NCI-H510A (cell line): ENCODE measurements at places on chromosomes 1 and 21.

DNA sequence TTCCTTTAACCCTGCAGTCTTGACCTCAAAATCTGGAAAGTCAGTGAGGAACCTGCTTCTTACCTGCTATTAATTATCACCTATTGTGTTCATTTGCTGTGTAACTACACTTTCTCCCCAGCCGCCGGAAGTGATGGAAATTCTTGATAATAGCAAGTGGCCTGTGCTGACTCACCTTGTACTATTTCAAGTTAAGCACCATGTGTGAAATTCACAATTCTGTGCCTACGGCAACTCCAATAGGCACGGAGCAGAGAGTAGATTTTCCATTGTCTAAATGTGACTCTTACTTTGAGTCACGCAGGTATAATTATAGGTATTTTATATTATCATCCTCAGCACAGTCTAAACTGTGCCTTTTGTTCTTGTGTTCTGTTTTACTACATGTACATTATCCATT lies 466.8 kb downstream of the KIF26B start:
- no peak for DNase-seq

- DNase-seq: no peak
These were observed 81.1 kb upstream of the GPR88 start for GRCh38 chr1:100456880-100457279.

- no peak for DNase-seq
These were observed 105.8 kb downstream of the COLGALT2 start for GRCh38 chr1:183931646-183932271.

GRCh38 chr1:87117761-87118368 lies 203.4 kb downstream of the HS2ST1 start:
- DNase-seq: no peak

DNA sequence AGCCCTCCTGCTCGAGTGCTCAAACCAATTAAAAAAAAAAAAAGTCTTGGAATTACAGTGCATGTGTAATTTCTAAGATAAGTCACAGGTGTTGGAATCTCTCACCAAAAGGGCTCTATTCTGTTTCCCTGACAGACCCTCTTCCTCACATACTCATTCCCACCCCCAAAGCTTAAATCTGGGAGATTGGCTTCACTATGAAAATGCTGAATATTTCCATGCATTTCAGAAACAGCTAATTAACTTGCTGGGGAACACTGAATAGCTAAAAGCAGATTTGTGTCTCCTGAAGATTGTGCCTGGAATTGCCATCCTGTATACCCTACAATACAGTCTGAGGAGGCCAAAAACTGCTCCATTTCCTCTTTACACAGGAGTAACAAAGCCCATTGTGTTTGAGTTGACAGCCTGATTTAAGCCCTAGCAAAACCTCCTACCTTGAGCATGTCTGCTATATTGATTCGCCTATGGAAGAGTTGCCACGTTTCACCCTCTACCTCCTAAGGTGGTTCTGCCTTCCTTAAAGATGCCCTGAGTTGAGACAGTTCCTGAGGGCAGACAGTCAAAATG lies 1.4 kb upstream of the PIK3R3 start:
- no peak for DNase-seq

DNA sequence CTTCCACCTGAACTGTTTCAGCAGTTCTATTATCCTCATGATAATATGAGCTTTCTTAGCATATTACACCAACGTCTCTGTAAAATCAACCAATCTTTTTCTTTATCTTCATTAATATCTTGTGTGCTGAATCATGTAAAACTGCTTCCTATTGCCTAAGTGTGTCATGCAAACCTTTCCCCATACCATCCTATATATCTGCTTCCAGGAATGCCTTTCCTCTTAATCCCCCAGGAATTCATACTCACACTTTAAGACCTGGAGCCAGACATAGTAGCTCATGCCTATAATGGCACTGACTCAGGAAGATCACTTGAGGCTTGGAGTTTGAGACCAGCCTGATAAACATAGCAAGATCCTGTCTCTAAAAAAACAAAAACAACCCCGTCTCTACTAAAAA lies 183.9 kb downstream of the NRIP1 start:
- no peak for DNase-seq

GRCh38 chr21:44701023-44701400 lies 4.0 kb downstream of the KRTAP10-12 start:
- DNase-seq: no peak

- no peak for DNase-seq
These were observed 21.1 kb upstream of the VTCN1 start for GRCh38 chr1:117231748-117232373.

- no peak for DNase-seq
These were observed 221.4 kb downstream of the HLX start for GRCh38 chr1:221100611-221101010.

DNA sequence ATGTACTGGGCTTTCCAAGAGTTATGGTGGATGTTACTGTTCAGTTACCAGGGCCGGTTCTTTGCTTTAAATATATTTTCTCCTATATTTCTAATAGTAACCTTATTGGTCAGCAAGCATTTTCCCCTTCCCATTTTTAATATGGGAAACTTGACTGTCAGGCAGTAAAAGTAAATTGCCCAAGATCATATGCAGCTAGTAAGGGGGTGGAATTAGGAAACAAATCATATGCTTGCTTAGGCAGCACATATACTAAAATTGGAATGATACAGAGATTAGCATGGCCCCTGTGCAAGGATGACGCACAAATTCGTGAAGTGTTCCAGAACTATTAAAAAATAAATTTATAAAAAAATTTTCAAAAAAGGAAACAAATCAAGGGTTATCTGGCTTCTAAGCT lies 73.9 kb downstream of the PATJ start:
- DNase-seq: no peak

- DNase-seq: no peak
These were observed 159.9 kb upstream of the RUNX1 start for GRCh38 chr21:35208810-35209517.

DNA sequence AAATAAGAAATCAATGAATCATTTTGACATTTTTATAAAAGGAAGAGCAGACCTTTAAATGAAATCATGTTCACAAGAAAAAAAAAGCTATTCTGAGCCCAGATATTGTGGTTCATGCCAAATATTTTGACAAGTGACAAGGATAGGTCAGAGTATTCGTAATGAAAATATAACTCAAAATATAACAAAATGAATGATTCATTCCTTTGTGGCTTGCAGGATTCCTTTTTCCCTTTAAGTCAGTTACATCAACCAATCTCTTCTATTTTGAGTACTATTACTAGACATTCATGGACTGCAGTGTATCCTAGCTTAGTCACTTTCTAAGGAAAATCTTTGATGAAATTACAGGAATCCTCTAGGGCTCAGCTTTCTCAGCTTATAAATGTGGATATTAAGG lies 188.7 kb downstream of the COL11A1 start:
- DNase-seq: no peak

DNA sequence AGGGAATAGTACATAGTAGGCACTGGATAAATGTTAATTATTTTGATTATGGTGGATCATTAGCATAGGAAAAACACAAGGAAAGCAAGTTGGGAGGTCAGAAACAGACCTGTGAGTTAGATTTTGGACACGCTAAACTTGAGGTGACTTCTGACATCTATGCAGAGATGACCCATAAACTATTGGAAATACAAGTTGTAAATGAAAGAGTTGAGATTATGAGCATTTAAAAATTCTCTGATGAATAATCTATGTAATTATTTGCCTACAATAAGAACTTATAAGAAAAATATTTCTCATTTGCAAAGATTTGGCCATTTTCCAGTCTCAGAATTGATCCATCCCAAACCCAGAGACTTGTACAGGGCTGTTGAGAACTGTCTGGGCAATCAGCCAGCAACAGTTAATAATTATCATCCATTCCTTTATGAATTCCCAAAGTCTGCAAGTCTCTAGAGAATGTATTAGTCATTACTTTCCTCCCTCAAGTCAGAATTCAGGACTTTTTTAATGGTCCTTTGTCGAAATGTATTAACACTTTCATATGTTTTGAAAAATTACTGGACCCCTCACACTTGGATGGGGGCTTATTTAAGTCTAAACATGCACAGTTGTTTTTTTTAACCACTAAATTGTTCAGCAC lies 19.4 kb upstream of the SLAMF6 start:
- DNase-seq: no peak

- no peak for DNase-seq
These were observed 63.9 kb downstream of the PIK3R3 start for GRCh38 chr1:46068525-46068924.

DNA sequence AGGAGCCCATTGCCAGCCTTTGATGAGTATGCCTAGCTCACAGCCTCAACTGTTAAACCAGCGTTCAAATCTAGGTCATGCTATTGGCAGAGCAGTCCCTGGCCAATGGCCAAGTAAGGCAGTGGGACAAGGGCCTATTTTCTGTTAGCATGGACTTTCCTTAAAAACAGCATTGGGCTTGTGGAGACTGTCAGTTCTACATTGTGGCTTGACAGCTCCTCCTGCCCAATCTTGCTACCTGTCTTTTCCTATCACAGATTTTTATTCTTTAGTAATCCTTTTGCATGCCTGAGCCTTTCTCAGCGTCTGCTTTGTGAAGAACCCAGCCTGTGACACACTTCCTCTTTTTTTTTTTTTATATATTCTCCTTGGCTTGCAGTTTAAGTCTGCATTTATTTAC lies 56.4 kb downstream of the DIP2A start:
- no peak for DNase-seq

DNA sequence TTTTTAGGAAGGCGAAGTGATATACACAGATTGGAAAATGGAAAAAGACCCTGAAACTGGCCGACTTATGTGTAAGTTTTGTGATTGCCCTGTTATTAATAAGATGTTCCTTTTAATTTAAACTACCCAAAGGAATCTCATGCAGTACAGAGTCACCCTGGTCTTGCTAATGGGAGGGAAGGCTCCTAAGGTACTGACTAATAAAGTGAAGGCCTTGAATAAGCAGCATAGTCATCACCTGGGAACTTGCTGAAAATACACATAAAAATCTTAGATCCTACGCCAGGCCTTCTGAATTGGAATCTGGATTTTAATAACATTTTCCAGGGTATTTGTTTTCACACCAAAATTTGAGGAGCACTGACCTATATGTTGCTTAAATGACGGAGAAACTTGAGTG lies 73.4 kb upstream of the MCOLN3 start:
- no peak for DNase-seq

GRCh38 chr1:156618853-156619581 lies at the start of gene HAPLN2:
Gene HAPLN2, plus strand, starts transcription at chr1:156619415. Its CDS starts 4,076 bp downstream, at chr1:156623491.
- DNase-seq: peak; percentile 29

GRCh38 chr1:119435052-119435451 lies 20.1 kb downstream of the HSD3B2 start:
- DNase-seq: no peak

DNA sequence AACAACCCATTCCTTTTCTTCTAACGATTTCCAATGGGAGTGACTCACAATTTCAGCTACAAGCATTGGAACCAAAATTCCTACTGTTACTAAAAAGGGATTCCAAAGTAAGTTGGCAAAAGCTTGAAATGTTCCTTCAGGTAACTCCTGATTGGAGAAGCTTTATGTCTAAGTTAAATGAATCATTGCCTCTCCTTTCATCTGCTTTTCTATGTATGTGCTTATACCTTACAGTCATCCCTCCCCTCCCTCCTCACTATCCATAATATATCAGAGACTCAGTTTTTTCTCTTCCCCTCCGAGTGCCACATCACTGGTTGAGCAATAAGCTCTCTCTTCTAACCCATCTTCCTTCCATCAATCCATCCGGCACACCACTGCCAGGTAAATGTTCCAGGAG lies 86.8 kb downstream of the TIAM1 start:
- DNase-seq: no peak

- no peak for DNase-seq
These were observed 40.2 kb upstream of the SGIP1 start for GRCh38 chr1:66493731-66494130.

- no peak for DNase-seq
These were observed 86.9 kb upstream of the ZBTB40 start for GRCh38 chr1:22364764-22365163.

- peak; percentile 18 for DNase-seq
These were observed 20.1 kb downstream of the PLCH2 start for GRCh38 chr1:2496087-2496622.

DNA sequence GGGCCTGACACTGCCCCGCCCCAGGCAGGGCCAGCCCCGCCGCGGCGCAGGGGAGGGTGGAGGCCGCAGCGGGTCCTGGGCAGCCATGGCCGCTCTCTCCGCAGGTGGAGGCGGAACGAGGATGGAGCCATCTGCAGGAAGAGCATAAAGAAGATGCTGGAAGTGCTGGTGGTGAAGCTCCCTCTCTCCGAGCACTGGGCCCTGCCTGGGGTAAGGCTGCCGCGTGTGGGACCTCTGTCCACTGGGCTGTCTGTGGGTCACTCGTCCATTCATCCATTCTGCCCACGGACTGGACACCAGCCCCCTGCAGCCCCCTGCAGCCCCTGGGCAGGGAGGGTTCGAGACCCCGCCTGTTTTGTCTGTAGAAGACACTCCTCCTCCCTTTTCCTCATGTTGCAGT lies 18.4 kb upstream of the LRRC3 start:
- no peak for DNase-seq

DNA sequence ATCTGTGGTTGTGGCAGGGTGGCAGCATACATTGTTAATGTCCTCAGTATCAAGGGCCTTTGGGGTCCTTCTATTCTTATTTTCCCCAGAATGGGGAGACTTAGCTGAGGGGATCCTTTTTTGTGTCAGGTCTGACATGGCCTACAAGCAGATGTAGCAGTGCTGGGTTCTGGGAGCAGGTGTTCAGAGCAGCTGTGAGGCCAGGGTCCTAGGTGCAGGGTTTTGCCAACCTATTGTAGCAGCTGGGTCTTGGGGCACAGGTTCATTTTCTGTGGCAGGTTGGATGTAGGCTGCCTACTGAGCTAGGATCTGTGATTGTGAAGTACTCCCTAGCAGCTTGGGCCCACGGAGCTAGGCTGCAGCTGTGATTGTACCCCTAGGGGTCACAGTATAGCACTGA lies 60.1 kb downstream of the DIPK1A start:
- DNase-seq: no peak

DNA sequence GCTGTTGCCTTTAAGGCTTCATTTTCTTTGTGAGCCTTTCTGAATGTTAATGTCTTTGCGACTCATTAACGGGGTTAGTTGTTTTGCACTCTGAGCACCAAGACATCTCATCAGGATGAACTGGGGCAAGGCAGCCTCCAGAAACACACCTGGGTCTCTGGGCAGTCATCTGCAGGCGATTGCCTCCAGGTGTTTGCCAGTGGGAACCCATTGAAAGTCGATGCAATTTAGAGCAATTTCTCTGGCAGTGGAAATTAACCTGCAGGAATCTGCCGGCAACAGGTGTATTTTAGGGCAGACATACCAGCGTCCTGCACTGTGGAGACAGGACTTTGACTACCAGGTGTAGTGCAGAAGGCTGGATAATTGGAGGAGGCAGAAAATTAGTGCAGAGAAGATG lies 661.0 kb upstream of the PTBP2 start:
- DNase-seq: no peak

DNA sequence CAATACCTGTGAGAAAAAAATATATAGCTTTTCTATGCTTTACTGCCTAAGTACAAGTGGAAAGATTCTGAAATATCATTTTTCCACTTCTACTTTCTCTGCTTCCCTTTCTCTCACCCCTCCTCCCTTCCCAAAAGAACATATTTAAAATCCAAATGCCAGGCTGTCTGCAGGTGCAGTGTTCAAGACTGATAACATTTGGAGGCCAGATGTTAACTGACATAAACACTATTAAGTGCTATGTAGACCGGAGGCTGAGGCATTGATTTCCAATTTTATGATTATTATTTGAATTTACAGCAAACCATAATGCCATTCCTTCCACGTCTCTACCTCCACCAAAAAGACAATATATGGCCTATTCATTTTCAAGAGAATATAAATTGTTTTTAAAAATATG lies 296.9 kb upstream of the SGIP1 start:
- no peak for DNase-seq
